ENCODE measurements at places on chromosomes 13 and 19. TPM values are rescaled to one million over a fixed set of nuclear protein-coding genes. Genes with fewer than 3 reads are reported as not detected.

DNA sequence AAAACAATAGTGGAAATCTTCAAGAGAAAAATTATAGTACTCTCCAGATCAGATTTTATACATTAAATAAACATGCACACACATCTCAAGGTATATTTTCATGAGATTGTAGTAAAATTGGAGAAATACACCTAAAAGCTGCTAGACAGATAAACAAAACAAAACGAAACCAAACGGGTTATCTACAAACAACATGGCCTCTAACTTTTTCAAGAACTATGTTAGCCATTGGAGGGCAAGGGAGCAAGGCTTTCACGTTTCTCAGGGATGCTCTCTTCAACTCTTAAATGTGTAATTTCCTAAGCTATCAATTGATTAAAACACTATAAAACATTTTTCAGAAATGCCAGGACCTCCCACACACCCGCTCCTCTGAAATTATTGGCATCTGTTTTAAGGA lies 1262.4 kb upstream of the PCDH20 start:
- no peak for DNase-seq

DNA sequence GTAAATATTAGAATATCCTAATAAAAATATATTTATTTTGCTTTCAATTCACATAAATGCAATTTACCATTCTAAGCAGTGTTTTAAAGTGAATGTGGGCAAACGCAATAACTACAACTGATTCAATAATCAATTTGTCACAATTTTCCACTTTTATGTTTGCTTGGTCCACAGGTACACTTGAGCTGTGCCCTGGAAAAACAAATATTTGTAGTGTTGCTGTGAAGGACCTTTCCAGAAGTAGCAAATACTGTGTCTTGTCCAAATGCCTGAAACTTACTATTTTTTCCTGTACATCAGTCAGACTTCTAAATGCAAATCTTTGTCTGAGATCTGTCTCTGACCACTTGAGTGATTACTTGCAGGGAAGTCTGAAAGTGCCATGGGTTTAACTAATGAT lies 845.8 kb upstream of the SLITRK5 start:
- no peak for DNase-seq

DNA sequence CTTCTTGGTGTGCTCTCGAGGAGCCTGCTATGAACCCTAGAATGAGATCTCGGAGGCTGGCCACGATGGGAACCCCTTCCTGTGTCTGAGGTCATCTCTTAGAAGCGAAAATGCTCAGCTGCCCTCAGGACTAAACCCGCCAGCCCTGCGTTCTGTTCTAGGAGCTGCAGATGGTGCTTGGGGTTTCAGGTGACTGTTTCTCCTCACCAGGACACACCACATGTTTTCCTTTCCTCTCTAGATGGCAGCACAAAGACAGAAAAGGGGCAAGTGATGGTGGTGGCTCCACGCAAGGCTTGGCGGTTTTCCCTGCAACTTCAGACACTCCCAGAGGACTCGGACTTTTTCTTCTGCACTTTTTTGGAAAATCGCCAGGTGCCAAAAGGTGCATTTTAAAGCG lies 60.1 kb downstream of the RNASEH2B start:
- DNase-seq: peak; percentile 32

DNA sequence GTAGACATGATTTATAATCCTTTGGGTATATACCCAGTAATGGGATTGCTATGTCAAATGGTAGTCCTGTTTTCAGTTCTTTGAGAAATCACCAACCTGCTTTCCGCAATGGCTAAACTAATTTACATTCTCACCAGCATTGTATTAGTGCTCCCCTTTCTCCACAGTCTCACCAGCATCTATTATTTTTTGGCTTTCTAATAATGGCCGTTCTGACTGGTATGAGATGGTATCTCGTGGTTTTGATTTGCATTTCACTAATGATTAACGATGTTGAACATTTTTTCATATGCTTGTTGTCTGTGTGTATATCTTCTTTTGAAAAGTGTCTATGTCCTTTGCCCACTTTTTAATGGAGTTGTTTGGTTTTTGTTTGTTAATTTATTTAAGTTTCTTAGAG lies 165.1 kb downstream of the PDS5B start:
- no peak for DNase-seq

DNA sequence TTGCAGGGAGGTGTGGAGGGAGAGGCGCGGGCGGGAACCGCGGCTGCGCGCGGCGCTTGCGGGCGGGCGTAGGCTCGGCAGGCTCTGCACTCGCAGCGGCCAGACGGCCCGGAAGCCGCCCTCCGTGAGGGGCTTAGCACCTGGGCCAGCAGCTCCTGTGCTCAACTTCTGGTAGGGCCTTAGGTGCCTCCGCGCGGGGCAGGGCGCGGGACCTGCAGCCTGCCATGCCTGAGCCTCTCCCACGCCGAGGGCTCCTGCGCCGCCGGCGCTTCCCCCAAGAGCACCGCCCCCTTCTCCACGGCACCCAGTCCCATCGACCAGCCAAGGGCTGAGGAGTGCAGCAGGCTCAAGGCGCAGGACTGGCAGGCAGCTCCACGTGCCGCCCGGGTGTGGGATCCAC lies 940.8 kb upstream of the PCDH9 start:
- DNase-seq: no peak

PLIN4 gene
- 38.0 TPM for total RNA-seq

CGB8 gene
- not detected for total RNA-seq

All from tongue (tissue), 3 donors.